ENCODE measurements at places on chromosomes 1 and 21.

DNA sequence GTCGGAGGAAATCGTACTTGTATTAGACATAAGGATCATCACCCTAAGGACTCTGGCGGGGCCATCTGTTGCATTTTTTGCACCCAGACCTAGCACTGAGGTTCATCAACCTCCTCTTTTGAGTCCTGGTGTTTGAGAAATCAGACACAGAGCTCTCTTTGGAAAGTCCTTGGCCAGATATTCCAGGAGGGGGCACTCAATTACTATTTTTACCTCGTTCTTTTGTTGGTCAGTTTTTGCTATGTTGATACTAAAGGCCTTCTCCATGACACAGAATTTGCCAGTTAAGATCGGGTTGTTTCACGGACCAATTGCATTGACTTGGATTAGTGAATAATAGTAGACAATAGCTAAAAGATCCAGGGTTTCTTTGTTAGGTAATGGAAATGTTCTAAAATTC is 711.2 kb downstream of the KCNT2 start:
- no peak for DNase-seq

DNA sequence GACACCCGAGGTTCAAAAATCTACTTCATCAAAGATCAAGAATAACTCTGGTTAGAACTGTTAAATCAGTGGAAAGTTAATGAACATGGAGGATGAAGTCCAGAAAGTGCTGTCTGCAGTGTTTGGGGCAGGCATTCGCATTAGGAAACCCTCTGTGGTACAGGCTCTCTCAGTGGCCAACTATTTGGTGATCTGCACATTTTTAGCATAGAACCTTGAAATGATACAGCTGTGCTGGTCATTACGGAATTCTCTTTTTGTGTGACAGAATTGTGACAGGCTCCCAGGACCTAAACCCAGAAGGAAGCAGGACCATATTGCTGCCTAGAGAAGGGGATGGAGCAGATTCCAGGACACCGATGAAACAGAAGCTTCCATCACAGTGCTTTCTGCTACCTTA is 89.0 kb downstream of the SLC45A1 start:
- DNase-seq = no peak

GRCh38 chr1:39272798-39273469 is 68.4 kb downstream of the MACF1 start:
- DNase-seq = no peak

DNA sequence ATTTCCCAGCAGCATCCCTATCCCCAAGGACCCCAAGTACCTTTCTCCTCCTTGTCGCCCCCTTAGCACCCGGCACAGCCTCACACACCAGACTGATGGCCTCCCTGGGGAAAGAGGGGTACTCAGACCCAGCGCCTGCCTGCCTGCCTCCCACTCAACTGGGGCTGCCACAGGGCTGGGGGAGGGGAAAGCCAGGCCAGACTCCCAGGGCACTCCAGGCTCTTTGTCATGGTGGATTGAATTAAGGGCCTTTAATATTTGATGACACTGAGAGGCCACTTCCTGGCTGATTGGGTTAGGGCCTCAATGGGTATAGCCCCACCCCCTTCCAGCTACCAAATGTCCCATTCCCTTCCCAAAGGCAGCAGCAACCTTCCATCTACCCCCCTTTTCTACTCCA is 1.8 kb downstream of the SHC1 start:
- DNase-seq = no peak

- no peak for DNase-seq
Measured at GRCh38 chr1:229870381-229870780, 196.7 kb upstream of the GALNT2 start.

- no peak for DNase-seq
Measured at GRCh38 chr1:211783266-211783665, 47.3 kb downstream of the LPGAT1 start.

GRCh38 chr21:39314143-39315027 is 953 bp upstream of the BRWD1 start:
- DNase-seq = no peak
